MCF 10A (cell line): ENCODE measurements at places on chromosomes 12 and 14. TPM values are rescaled to one million over a fixed set of nuclear protein-coding genes. Genes with fewer than 3 reads are reported as not detected.

GRCh38 chr14:21408147-21408546 lies 24.3 kb upstream of the SUPT16H start:
- peak; percentile 62 for DNase-seq
- no peak overlapping the region for H3K27ac ChIP-seq
- no peak overlapping the region for H3K4me3 ChIP-seq
- H3K4me1 ChIP-seq: peaks cover 12% of the 10 kb centered on the region

DNA sequence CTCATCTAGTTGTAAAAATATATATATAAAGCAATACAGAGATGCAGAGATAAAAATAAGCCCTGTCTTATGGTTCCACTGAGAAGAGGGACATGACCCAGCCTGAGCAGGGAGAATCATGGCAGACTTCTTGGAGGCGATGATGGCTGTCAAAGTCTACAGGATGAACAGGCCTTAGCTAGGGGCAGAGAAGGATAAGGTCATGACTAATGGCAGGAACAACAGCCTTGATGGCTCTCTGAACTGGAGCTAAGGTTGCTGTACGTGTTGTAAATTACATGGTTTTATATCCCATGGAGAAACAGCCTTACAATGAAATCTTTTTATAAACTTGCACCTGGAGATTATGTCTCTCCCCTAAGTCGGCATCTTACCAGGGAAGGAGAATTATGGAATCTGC lies 32.4 kb downstream of the FOXN3 start:
- H3K27ac ChIP-seq: no peak overlapping the region
- DNase-seq: no peak
- no peaks in the 10 kb centered on the region for H3K4me1 ChIP-seq
- no peaks in the 10 kb centered on the region for H3K27me3 ChIP-seq
- H3K36me3 ChIP-seq: peaks cover 6% of the 10 kb centered on the region

GRCh38 chr12:15534874-15535273 lies 212.6 kb downstream of the PTPRO start:
- H3K27me3 ChIP-seq: no peaks in the 10 kb centered on the region
- no peak overlapping the region for H3K4me3 ChIP-seq
- H3K36me3 ChIP-seq: peaks cover 5% of the 10 kb centered on the region
- no peak overlapping the region for H3K27ac ChIP-seq

DNA sequence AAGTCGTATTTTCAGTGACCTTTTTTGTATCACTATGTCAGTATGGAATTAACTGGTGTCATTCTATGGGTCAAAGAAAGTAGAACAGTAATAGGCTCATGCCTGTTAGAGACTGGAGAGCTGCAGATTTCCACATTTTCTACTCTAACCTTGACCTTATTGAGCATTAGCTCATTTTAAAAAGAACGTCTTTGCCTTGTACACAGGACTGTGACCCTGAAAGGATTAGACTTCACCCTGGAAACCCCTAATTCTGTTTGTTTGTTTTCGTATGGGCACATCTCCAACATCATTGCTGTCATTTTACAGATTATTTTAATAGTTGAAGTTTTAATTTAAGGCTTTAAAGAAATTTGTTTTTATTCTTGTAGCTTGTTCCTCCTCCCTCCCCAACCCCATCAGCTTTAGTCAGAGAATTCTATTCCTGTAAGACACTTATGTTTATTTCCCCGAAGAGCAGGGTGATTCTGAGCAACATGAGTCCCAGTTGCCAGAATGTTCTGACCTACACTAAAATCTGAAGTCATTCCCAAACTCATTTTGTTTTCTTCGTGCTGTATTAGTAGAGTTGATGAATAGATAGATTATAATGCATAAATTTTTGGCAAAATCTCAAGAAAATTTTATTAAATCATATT lies 451.3 kb downstream of the FOXG1 start:
- no peaks in the 10 kb centered on the region for H3K36me3 ChIP-seq
- no peak overlapping the region for H3K27ac ChIP-seq
- peaks cover 100% of the 10 kb centered on the region for H3K27me3 ChIP-seq
- no peak for DNase-seq
- H3K4me1 ChIP-seq: no peaks in the 10 kb centered on the region

DNA sequence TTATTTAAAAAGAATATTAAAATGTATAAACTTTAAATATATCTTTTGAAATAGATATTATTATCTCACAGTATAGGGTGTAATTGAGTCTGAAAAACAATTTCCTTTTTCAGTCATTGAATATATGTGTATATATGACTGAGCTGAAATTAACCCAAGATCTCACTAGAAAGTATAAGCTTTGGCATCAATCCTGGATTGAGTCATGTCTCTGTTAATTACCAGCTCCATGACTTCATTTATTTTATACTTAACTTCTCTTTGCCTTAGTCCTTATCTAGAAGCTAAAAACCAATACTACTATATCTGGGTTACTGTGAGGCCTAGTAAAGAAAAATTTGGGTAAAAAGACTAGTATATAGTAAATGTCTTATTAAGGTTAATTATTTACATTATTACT lies 1020.3 kb downstream of the LRFN5 start:
- no peaks in the 10 kb centered on the region for H3K27me3 ChIP-seq
- H3K27ac ChIP-seq: no peak overlapping the region
- no peaks in the 10 kb centered on the region for H3K4me1 ChIP-seq
- H3K4me3 ChIP-seq: no peak overlapping the region

DNA sequence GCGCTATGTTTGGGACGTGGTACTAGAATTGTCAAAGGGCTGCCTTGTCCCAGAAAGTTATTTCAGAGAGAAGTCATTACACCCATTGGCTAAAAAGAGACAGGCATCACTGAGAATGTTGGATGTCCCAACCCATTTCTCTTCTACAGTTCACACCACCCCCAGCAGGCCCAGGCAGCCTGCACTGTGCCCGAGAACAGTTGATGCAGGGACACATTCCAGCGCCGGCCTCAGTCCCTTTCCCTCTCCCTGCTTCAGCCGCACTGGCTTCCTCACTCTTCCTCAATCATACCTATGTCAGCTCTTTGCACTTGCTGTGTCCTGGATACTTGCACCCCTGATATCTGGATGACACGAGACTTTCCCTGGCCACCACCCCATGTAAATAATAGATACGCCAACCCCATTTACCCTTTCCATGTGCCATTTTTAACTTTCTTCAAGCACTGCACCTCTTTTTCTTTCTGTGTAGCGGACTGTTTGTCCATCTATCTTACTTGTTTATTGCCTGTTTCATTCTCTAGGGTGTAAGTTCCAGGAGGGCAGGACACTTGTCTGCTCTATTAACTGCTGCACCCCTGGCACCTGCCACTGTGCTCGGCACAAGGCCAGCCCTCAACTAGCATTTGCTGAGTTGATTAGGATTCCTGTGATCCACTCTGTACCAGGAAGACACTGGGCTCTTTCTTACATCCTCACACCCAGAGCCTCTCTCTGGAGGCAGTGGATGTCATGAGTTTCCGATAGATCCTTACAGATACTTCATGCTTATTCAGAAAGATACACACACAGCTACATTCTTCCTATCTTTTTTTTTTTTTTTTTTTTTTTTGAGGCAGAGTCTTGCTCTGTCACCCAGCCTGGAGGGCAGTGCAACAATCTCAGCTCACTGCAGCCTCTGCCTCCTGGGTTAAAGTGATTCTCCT lies 76.6 kb upstream of the CEP83 start:
- no peaks in the 10 kb centered on the region for H3K27me3 ChIP-seq
- H3K4me1 ChIP-seq: peaks cover 10% of the 10 kb centered on the region
- DNase-seq: no peak
- H3K27ac ChIP-seq: no peak overlapping the region
- H3K36me3 ChIP-seq: peaks cover 5% of the 10 kb centered on the region

GRCh38 chr12:9668161-9669018 lies 1.1 kb upstream of the CLEC2D start:
- H3K4me3 ChIP-seq: no peak overlapping the region
- peak; percentile 28 for DNase-seq
- no peaks in the 10 kb centered on the region for H3K27me3 ChIP-seq
- peak overlapping the region; percentile 66 for H3K27ac ChIP-seq
- peaks cover 24% of the 10 kb centered on the region for H3K4me1 ChIP-seq

- no peak overlapping the region for H3K4me3 ChIP-seq
- peak overlapping the region; percentile 65 for H3K27ac ChIP-seq
- no peak for DNase-seq
- H3K36me3 ChIP-seq: peaks cover 4% of the 10 kb centered on the region
- peaks cover 12% of the 10 kb centered on the region for H3K4me1 ChIP-seq
Measured at GRCh38 chr14:74531006-74531405, 37.4 kb downstream of the ISCA2 start.

- H3K4me1 ChIP-seq: peaks cover 7% of the 10 kb centered on the region
- no peak overlapping the region for H3K4me3 ChIP-seq
- no peaks in the 10 kb centered on the region for H3K27me3 ChIP-seq
- DNase-seq: peak; percentile 24
Measured at GRCh38 chr14:52974406-52974805, 23.6 kb upstream of the FERMT2 start.

DNA sequence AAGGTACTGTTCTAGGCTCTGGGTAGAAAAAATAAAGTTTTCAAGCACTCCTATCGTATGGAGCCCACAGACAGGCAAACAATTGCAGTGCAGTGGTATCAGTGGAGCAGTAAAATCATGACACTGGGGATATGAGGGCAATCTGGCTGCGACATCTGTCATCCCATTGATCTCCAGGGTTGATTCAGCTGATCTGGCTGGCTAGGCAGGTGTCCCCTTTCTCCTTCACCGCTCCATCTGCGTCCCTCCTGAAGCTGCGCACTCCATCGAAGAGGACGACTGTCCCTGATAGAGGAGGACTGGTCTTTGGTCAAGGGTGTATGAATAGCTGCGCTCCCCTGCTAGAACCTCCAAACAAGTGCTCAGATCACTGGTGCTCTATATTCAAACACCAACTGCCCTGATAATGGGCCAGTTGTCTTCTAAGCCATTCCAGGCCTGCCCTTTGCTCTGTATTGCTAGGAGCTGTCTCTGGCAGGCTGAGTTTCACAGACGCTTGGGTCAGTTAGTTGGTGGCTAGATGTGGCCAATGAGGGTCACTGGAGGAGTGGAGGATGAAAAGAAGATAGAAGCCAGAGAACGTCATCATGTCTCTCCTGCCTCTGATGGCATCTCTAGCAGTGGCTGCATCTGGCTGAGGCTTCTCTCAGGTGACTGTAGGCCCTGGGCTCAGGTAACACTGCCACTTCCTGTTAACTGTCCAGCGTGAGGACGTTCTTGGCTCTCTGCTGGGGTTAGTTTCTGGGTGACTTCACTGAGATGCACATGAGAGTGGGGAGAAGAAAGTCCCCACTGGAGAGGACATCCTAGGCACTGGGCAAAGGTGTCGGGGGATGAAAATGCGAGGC lies 205.0 kb upstream of the FOXN3 start:
- no peak for DNase-seq
- no peaks in the 10 kb centered on the region for H3K27me3 ChIP-seq
- no peak overlapping the region for H3K27ac ChIP-seq
- no peaks in the 10 kb centered on the region for H3K36me3 ChIP-seq
- H3K4me3 ChIP-seq: no peak overlapping the region
- peaks cover 7% of the 10 kb centered on the region for H3K4me1 ChIP-seq

- H3K36me3 ChIP-seq: no peaks in the 10 kb centered on the region
- no peak for DNase-seq
- H3K4me3 ChIP-seq: no peak overlapping the region
- H3K27ac ChIP-seq: no peak overlapping the region
- H3K27me3 ChIP-seq: no peaks in the 10 kb centered on the region
Measured at GRCh38 chr12:21815306-21816062, 41.0 kb upstream of the KCNJ8 start.

- peaks cover 25% of the 10 kb centered on the region for H3K4me1 ChIP-seq
- peaks cover 9% of the 10 kb centered on the region for H3K36me3 ChIP-seq
- DNase-seq: no peak
- no peak overlapping the region for H3K4me3 ChIP-seq
- peak overlapping the region; percentile 3 for H3K27ac ChIP-seq
Measured at GRCh38 chr12:54004063-54004840, 4.3 kb downstream of the HOXC9 start.

- H3K36me3 ChIP-seq: no peaks in the 10 kb centered on the region
- peak; percentile 41 for DNase-seq
- peaks cover 5% of the 10 kb centered on the region for H3K4me1 ChIP-seq
- no peak overlapping the region for H3K4me3 ChIP-seq
Measured at GRCh38 chr12:1800401-1801302, 19.7 kb upstream of the LRTM2 start.

DNA sequence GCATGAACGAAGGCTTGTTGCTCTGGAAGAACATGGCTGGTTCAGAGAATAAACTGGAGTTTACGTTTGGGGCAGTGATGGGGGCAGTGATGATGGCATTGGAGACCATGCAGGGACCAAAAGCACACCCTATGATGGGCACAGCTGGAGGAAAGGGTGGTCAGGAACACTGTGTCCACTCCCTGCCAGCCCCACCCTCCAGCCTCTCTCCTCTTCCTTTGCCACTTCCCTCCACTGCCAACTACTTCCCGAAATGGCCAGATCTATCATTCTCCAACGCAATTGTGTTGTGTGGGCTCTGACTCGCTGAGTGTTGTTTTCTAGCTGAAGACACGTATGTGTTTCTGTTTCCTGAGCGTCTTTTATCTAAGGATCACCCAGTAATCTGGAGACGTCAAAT lies 39.3 kb upstream of the GSG1 start:
- no peaks in the 10 kb centered on the region for H3K36me3 ChIP-seq
- DNase-seq: no peak
- no peaks in the 10 kb centered on the region for H3K4me1 ChIP-seq
- H3K27me3 ChIP-seq: no peaks in the 10 kb centered on the region
- H3K27ac ChIP-seq: no peak overlapping the region

- H3K36me3 ChIP-seq: peaks cover 47% of the 10 kb centered on the region
- DNase-seq: peak; percentile 72
- no peak overlapping the region for H3K27ac ChIP-seq
- H3K27me3 ChIP-seq: no peaks in the 10 kb centered on the region
- H3K4me3 ChIP-seq: no peak overlapping the region
Measured at GRCh38 chr14:89973234-89973823, 17.6 kb downstream of the TDP1 start.

GRCh38 chr14:52026017-52026660 lies 36.8 kb downstream of the RTRAF start:
- no peak overlapping the region for H3K27ac ChIP-seq
- H3K36me3 ChIP-seq: no peaks in the 10 kb centered on the region
- H3K4me3 ChIP-seq: no peak overlapping the region
- peaks cover 12% of the 10 kb centered on the region for H3K4me1 ChIP-seq

GRCh38 chr12:57105011-57105753 lies 6.0 kb downstream of the STAT6 start:
- DNase-seq: no peak
- H3K4me3 ChIP-seq: no peak overlapping the region
- peaks cover 18% of the 10 kb centered on the region for H3K4me1 ChIP-seq

- no peak overlapping the region for H3K4me3 ChIP-seq
- H3K36me3 ChIP-seq: no peaks in the 10 kb centered on the region
- H3K27me3 ChIP-seq: no peaks in the 10 kb centered on the region
- DNase-seq: no peak
- peaks cover 15% of the 10 kb centered on the region for H3K4me1 ChIP-seq
- no peak overlapping the region for H3K27ac ChIP-seq
Measured at GRCh38 chr12:70048521-70049250, 194.5 kb upstream of the CNOT2 start.

GRCh38 chr14:90649083-90649482 lies 167.1 kb downstream of the TTC7B start:
- H3K4me1 ChIP-seq: peaks cover 20% of the 10 kb centered on the region
- H3K27me3 ChIP-seq: no peaks in the 10 kb centered on the region
- DNase-seq: no peak
- H3K4me3 ChIP-seq: no peak overlapping the region
- no peak overlapping the region for H3K27ac ChIP-seq
- H3K36me3 ChIP-seq: peaks cover 7% of the 10 kb centered on the region

The OASL gene
- 0.29 and 0.47 TPM in 2 replicates for total RNA-seq

The KCNH3 gene
- not detected in 2 replicates for total RNA-seq

The TTC6 gene
- 0.96 and 0.98 TPM in 2 replicates for total RNA-seq

The PTCSC3 gene
- not detected in 2 replicates for total RNA-seq

The HRK gene
- 2.6 and 3.0 TPM in 2 replicates for total RNA-seq

The A2ML1 gene
- total RNA-seq: not detected in 2 replicates
